ENCODE measurements at places on chromosomes 3 and 15.

DNA sequence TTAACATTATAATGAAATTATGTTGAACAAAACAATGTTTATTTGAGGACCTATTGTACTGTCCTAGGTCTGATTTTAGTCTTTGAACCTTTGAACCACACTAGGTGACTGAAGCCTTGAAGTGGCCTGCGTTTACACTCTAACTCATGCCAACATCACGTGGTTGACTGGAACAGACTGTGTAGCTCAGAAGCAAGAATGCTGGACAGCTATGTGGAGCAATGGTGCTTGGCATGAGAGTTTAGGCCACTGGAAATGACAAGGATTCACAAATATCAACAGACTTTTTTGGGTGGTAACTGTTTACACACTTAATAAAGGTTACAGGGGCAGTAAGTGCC, 391.5 kb downstream of the RAP2B start:
- DNase-seq: no peak

GRCh38 chr3:41304593-41304992, 105.3 kb downstream of the CTNNB1 start:
- DNase-seq: no peak

- no peak for DNase-seq
Measured at GRCh38 chr3:25904206-25904605, 114.3 kb downstream of the OXSM start.

GRCh38 chr15:44798826-44799225, 62.5 kb downstream of the TRIM69 start:
- DNase-seq: no peak

GRCh38 chr3:194401346-194401745, 2.3 kb upstream of the GP5 start:
- no peak for DNase-seq

DNA sequence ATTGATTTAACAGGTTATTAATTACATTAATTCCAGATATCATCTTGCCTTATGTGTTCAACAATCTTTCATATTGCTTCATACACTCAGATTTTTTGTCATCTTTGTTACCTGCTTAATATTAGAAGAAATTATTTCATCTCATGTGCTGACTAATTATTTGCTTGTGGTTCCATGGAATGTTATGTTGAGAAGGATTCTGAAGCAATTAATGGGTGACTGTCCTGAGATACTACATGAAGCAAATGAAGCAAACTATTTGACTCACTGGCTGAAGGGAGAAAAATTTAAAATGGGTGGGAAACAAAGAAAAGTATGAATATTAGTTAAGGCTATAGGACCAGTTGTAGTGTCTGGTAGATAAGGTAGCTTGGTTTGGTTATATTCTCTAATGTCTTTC, 443.8 kb upstream of the EPHA6 start:
- no peak for DNase-seq

GRCh38 chr3:184261270-184261853, at the start of gene CAMK2N2:
CAMK2N2 (minus strand) TSS chr3:184261553; CDS start chr3:184261285, 268 bp downstream.
- peak; percentile 88 for DNase-seq

GRCh38 chr15:88036154-88036839, 220.2 kb downstream of the NTRK3 start:
- no peak for DNase-seq

- DNase-seq: no peak
Measured at GRCh38 chr3:152243721-152244516, 24.8 kb upstream of the MBNL1 start.

- no peak for DNase-seq
Measured at GRCh38 chr3:181730316-181730715, 18.6 kb downstream of the SOX2 start.
